ENCODE measurements at places on chromosomes 6 and 20.

DNA sequence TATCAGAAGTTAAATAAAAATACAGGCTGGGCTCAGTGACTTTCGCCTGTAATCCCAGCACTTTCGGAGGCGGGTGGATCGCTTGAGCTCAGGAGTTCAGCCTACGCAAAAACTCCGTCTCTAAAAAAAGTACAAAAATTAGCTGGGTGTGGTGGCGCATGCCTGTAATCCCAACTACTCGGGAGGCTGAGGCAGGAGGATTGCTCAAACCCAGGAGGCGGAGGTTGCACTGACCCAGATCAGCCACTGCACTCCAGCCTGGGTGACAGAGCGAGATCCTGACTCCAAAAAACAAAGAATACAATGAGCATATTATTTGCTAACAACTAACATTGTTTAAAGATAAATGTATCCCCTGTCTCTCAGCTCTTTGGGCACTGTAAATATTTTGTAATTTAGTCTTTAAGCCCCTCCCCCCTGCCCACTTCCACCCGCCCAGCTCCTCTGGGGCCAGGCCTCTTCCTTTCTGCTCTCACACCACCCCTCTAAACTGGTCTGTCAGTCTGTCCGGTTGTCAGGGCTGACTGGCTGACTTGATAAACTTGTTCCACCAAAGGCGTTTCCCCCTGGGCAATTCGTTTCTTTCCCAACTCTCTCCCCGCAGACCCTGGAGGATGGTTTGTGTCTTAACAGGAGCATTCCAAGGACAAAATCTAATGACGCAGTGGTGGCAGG is 62.4 kb upstream of the QKI start:
- no peak for DNase-seq

DNA sequence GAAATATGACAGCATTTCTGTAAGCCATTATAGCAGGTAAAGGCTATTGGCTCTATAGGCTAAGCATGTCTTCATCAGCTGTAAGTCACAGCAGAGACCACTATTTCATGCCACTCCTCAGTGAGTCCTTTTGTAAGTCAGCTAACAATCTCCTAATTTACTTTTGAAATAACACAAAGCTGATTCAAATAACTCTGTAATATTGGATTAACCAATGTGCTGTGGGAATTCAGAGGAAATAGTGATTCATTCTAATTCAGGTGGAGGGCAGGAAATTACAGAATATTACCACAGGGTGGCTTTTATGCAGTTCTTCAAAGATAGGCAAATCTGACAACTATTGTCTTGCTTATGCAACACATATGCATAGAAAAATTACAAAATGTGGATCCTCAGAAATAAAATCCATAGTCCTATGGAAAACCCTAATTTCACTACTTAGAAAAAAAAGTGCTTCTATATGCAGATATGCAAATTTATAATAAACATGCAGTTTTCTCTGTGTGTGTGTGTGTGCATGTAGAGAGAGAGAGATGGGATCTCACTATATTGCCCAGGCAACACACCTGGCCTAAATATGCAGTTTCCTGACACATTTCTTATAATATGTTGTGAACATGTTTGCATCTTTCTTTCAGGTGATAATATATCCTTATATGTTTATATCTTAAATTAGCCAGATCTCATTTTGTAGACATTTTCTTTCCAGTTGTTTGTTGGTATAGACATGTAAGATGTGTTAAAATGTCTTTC is 4.8 kb upstream of the SMIM28 start:
- DNase-seq = no peak

DNA sequence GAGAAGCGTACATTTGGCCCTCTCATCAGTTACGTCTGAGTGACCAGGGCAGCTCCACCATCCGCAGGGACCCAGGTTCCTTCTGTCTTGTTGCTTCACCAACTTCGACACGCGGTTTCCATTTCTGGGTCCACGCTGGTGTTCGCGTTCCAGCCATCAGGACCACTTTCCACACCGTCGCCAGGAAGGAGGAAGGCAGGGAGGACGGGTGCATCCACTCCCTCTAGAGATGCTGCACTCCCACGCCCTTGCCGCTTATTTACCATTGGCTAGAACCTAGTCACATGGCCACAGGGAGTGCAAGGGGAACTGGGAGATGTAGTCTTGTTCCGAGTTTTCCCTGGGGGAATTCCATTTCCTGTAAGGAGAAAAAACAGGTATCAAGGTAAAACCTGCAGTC is 33.2 kb upstream of the SNX9 start:
- DNase-seq = no peak

GRCh38 chr6:79672631-79673111 is 41.5 kb downstream of the SH3BGRL2 start:
- DNase-seq = no peak

GRCh38 chr6:109978174-109979032 is at the start of gene GPR6:
Gene GPR6 (plus strand): TSS chr6:109978311. CDS start chr6:109979113, 802 bp downstream.
- no peak for DNase-seq

- DNase-seq = no peak
Measured at GRCh38 chr20:58765780-58766179, 73.2 kb downstream of the NPEPL1 start.

DNA sequence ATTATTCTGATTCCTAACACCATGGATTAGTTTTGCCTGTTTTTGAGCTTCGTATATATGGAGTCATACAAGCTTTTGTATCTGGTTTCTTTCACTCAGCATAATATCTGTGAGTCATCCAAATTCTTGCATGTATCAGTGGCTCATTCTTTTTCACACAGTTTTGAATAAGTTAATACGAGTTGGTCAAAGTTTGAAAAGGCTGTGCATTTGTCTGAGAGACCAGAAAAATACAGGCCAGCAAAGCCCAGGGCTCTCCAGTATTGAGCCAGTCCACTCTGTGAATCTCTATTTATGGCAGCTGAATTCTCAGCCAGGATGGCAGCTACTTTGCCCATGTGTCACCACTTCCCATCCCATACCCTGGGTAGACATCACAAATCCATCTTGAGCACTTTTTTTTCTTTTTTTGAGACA is 7.2 kb upstream of the CHMP4B start:
- no peak for DNase-seq

DNA sequence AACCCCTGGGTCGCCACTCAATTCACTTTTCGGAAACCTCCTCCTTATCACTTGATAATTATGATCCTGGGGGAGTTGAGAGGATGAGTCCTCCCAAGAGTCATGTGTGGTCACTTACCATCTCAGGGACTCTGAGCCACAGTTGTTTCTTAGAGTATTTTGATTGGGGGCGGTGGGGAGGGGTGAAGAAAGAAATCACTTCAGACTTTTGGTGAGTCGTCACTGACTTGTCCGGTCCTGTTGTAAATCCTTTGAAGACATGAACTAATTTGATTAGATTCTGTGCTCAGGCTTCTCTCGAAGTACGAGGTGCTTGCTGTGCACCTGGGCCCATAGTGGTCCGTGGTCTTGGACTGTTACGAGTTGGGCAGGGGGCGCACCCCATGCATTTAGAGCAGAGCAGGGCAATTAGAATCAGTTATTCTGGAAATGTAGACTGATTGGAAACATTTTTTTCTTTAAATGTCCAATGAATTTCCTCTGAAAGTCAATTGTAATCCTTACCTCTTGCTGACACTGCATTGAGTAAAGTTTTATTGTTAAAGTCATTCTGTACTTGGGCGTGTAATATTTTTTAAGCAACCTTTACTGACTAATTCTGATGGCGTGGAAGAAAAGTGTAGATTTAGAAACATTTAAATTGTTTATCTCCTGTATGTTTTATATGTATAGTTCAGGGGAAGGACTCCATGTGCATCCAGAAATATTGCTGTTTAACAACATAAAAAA is 173.4 kb downstream of the SLC16A10 start:
- no peak for DNase-seq

DNA sequence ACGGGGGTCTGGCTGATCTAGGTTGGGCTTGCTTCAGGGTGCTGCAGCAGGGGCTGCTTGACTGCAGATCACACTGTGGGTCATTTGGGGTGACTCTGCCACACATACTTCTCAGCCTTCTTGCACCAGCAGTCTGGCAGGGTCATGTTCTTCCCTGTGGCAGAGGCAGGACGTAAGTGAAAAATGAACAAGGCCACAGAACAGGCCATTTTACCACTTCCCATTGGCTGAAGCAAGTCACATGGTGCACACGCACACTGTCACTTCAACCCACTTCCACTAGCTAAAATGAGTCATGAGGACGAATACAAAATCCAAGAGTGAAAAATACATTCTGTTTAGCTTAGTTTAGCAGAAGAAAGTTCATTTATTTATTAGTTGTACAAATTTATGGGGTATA is 168.6 kb upstream of the GGTLC1 start:
- DNase-seq = no peak

- DNase-seq = no peak
Measured at GRCh38 chr6:128171182-128171581, 270.3 kb upstream of the THEMIS start.

DNA sequence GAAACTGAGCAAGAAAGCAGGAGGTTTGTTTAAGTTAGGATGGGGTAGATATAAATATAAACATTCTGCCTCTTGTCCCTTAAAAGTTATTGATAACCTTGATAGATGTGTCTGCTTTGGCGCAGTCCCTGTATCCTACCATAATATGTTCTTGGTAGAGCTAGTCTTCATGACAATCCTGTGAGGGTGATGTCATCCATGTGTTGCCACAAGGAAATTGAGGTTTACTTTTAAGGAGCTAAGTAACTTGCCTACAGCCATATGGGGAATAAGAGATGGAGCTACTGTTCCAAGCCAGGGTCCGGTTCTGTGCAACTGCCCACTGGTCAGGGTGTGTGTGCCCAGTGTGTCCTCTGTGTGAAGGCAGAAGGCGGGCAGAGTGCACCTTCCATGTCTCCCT is 78.5 kb downstream of the SSR1 start:
- DNase-seq = no peak

GRCh38 chr20:47854687-47855212 is 69.5 kb upstream of the SULF2 start:
- no peak for DNase-seq
